Activated naive CD8-positive, alpha-beta T cell treated with anti-CD3 and anti-CD28 coated beads, Interleukin-2, amount 50 U/mL, for 16 hours (primary cell): ENCODE measurements at places on chromosomes 3 and 15.

GRCh38 chr3:133836497-133837158, 31.0 kb downstream of the SRPRB start:
- DNase-seq = no peak

GRCh38 chr3:106161246-106161645, 292.4 kb upstream of the CBLB start:
- no peak for DNase-seq

- DNase-seq = no peak
Measured at GRCh38 chr3:153639631-153640030, 477.6 kb downstream of the RAP2B start.

DNA sequence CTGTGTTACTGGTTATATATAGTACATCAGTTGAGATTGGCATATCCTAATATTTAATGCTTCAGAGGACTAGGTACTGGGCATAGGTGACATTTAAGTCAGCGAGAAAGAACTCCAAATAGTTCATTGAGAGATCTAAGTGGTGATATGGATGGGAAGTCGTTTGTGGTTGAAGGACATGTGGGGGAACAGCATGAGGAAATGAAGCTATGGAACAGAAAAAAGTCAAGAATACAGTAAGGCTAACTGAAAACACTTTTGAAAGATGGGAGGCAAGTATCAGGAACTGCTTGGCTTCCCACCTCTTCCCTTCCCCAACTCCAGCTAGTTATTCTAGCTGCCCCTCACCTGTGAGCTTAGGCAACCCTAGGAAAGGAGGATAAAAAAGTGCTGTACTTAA, 3.7 kb upstream of the MYO5A start:
- no peak for DNase-seq

GRCh38 chr3:116230431-116231020, 214.8 kb downstream of the LSAMP start:
- no peak for DNase-seq

DNA sequence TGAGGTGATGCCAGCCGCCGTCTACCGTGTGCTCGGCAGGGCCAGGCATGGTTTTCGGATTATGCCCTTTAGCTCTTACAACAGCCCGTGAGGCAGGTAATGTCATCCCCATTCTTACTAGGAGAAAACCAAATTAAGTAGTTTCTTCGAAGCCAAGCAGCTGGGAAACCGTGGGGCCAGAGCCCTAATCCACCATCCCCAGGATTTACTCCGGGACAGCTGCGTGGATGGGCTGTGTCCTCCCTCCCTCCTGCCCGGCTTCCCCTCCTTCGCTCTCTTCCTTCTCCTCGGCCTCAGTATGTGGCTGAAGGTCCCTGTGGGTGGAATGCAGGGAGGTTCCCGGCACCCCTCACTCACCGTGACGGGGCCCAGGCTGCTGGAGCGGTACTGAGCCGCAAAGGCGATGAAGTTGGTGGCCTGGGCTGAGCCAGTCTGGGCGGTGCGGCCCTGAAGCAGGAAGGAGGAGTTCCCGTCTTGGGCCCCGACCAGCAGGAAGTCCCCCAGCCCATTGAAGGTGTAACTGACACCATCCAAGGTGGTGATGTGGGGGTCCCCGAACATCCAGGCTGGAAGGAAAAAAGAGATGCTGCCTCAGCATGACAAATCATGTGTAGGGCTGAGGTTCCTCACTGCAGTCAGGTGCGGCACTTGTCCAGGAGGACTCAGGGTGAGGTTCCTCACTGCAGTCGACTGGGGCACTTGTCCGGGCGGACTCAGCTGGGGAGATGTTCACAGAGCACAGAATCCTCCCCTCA, 42.5 kb downstream of the MUC20 start:
- DNase-seq = no peak

- DNase-seq = no peak
Measured at GRCh38 chr3:105979961-105980360, 111.1 kb upstream of the CBLB start.

GRCh38 chr3:155332716-155333115, 39.2 kb upstream of the STRIT1 start:
- DNase-seq = no peak

DNA sequence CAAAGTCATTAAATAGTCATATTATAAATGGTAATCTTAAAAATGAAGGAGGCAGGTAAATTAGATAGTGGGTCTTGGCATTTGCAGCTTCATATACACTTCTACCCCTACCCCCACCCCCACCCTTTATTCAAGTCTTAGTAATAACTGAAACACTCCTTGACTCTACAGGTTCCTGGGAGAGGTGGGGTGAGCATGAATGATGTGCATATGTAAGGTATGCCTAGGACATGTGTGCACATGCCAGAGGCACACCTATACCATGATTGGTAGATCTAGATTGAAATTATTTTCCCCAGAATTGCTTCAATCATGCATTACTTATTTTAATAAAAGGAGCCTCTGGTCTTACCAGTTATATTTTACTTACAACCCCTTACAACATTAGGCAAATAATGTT, 40.1 kb upstream of the PDCD6IP start:
- DNase-seq = no peak

- DNase-seq = no peak
Measured at GRCh38 chr3:123090728-123091531, 24.1 kb downstream of the PDIA5 start.

DNA sequence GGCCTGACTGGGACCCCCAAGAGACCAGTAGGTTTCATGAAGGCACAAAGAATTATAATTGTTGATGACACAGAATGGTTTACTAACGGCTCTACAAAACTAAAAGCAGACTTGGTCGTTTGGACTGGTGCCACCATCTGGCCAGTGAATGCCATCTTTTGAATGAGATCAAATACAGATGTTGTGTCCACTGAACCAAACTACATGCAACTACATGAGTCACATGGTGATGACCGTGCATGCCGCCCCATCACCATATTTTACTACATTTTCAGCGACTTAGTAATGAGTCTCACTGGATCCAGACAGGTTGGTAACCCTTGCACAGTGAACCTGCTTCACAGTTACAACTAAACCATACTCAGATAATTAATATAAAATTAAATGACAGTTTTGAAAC, 803.3 kb downstream of the DIPK2A start:
- no peak for DNase-seq

- DNase-seq = no peak
Measured at GRCh38 chr15:81740416-81740815, 305.4 kb downstream of the MEX3B start.

DNA sequence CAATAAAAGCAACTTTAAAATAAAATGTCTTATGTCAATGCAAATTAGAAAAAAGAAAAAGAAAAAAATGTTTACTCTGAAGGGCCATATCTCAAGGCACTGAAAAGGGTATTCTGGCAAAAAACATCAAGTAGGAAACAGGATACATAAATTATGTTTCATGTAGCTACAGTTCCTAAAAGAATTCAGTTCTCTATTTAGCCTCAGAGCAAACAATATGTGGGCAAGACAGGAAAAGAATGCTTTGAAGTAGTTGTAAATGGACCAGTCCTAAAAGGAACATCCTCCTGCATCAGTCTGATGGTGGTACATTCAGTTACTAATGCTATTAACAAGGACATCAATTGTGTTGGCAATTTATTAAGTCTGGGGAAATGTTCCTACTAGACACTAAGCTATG, 8.1 kb downstream of the COMMD2 start:
- no peak for DNase-seq

GRCh38 chr15:88896333-88897033, 1.1 kb upstream of the HAPLN3 start:
- no peak for DNase-seq

DNA sequence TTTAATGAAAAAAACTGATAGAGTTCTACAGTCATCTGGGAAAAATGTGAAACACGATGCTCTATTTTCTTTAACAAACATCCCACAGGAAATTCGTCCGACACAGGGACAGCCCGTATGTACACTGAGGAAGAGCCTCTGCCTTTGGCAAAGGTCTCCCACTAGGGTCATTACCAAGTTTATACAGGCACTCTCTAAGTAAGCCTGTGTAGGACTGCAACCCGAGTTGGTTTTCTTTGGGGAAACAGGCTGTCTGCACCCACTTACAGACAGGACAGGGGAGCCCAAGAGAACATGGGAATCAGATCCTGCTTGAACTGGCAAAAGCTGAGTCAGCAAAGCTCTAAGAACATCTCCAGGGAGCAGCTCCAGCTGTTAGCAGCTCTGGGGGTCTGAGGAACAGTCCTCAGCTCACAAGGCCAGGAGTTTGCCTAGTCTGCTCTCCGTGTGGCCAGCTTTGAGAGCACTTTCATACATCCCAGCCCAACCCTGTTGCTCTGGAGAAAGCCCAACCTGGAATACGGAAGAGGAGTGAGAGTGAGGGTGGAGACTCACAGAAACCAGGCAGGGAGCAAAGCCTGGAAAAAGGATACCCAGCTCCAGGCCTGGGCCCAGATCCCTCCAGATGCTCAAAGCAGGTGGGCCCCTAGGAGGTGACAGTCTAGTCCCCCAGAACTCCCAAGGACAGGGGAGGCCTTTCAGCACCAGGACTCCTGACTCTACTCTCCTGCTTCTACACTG, 1.9 kb downstream of the TBC1D2B start:
- no peak for DNase-seq

- no peak for DNase-seq
Measured at GRCh38 chr3:131582438-131582837, 79.7 kb upstream of the MRPL3 start.

- DNase-seq = no peak
Measured at GRCh38 chr3:71062037-71062932, 521.2 kb downstream of the FOXP1 start.

GRCh38 chr3:154926721-154927120, 153.4 kb upstream of the MME start:
- DNase-seq = no peak

DNA sequence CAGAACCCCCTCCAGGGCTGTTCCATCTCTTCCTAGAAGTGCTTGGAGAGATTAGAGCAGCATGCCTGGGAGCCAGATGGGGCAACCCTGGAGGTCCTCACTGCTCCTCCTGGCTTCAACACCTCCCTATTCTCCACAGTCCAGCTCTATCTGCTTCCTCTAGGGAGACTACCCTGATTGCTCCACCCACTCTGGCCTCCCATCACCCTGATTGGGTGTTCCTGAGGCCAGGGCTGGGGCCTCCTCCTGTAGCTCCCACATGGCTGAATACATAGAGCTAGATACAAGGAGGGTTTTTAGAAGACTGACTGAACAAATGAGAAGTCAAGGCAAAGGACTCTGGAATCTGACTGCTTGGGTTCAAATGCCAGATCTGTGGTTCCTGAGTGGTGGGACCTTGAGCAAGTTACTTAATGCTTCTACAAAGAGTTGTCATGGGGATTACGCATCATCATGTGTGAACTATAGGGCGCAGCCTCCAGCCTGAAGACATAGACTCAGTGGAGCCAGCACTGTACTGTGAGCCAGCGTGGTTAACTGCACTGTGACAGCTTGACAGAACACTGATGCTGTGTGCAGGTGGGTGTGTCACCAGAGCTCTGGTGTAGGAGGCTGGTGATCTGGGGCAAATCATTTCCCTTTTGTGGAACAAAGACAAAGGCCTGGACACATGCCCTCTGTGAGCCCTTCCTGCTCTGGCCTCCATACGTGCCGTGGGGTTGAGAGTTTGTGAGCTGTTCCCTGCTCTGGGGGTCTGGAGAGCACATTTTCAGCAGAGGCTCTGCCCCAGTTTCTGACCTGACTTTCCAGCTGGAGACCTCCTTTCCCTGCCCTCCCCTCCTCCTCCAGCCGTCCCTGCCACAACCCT, 74.8 kb downstream of the SCN5A start:
- DNase-seq = no peak

DNA sequence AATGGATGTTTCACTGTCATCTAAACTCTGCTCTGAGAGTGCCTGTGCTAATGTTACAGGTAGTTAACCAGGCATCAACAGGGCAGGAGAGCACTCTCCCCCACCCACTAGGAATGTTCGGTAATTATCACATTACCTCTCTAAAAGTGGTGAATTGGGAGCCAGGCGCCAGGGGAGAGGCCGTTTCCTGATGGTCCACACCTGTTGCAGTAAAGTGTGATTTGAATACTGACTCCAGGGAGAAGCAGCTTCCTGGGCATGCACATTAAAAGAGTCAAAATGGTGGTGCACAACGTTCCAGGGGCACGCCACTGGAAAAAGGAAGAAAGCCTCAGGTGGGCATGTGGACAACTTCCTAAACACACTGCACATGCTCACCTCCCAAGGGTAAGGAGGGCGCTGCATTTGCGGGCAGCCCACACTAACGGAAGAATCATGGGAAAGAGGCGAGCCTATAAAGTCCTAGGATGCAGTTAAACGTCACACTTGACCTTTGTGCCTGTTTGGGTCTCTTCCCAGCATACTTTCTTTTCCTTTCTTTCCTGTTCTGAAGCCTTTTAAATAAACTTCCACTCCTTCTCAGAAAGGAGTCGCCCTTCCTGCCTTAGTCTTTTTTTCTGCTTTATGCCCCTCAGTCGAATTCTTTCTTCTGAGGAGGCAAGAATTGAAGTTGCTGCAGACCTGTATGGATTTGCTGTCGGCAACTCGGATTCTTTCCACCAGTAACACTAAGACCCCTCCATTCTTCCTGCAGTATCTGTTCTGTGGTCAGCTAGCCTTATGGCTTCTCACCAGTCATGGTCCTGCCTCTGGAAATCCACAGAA, 28.9 kb upstream of the GPD1L start:
- no peak for DNase-seq
